ENCODE measurements at places on chromosomes 1 and 21. TPM values are rescaled to one million over a fixed set of nuclear protein-coding genes. Genes with fewer than 3 reads are reported as not detected.

The CTSK gene
- total RNA-seq: 2.1 TPM

DNA sequence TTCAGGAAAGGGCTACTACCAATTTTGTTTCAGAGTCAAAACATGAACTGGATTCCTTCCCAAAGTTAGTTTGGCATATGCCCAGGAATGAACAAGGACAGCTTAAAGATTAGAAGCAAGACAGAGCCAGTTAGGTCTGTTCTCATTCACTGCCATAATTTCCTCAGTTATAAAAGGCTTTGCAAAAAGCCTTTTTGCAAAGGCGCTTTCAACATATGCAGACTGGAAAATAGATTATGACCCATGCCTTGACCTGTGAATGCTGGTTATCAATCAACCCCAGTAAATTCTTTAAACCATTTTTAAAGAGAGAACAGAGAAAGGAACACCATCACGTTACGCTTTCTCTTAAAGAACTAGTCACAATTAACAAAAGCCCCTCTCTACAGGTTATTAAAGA is 1.7 kb upstream of the FRRS1 start:
- DNase-seq: no peak

DNA sequence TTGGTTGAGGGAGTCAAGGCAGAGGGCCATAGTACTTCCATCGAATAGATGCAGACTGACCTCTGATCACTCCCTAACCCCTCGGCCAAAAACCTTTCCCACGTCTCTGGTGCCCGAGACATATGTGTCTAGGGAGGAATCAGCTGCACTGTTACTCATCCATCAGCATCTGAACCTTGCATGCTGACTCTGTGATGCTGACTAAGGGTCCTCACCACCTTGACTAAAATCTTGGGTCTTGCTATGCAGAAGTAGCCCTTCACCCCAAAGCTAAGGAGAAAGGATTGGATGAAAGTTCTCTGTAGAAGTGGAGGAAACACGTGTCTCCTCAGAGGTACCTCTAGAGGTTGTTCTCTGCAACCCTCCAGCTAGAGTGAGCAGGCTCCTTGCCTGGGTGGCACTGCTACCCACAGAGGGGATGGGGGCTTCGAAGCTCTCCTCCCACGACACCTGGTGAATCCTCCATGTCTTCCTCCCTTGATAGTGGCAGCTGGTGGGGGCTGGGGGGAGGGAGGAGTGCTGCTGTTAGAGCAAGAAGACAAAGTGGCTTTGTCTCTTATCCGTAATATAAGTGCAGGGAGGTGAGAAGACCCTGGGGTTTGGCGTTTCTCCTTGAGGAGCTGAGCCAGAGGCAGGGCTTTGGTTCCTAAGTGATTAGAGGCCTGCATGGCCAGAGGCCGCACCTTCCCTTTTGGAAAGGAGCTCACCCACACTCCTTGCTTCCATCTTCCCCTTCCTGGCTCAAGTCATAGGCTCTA is 45.1 kb downstream of the ATP2B4 start:
- no peak for DNase-seq

- no peak for DNase-seq
Measured at GRCh38 chr1:112397841-112398240, 1.8 kb downstream of the CTTNBP2NL start.

DNA sequence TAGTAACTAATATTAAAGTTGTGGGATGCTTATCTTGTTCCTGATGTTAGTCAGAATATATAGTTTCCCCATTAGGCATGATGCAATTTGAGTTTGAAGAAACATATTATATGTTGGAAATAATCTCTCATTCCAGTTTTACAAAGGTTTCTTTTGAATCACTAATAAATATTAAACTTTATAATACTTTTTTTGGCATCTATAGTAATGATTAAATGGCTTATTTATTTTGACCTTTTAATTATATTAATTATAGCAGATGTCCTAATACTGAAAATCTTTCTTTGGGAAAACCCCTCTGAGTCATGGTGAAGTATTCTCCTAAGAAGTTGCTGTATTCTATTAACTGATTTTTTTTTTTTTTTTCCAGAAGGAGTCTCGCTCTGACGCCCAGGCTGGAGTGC is 28.5 kb upstream of the PTGS2 start:
- no peak for DNase-seq

The HTR1D gene
- not detected for total RNA-seq

DNA sequence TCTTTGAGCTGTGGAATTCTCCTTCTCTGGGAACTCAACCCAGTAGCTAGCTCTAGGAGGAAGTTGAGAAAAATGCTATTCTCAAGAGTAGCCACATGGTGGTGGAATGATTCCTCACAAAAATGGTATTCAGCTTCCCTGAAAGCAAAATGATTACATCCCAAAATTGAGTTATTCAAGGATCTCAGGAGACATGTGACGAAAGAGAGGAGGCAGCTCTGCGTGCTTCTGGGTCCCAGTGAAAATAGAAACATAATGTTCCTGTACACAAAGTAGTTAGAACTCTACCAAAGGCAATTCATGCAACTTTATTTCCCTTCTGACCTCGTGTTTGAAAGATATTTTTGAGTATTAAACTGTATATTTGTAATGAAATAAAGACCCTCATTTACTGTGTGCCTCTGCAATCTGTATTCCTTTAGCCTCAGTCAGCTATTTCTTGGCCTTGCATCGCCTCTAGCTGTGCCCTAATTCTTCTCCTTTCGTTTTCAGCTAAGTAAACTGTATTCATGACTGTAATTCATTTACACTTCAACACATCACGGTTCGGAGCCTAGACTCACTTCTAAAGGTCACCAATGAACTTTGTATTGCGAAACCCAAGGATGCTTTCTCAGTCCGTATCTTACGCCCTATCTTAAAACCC is 167.3 kb downstream of the FASLG start:
- DNase-seq: no peak

DNA sequence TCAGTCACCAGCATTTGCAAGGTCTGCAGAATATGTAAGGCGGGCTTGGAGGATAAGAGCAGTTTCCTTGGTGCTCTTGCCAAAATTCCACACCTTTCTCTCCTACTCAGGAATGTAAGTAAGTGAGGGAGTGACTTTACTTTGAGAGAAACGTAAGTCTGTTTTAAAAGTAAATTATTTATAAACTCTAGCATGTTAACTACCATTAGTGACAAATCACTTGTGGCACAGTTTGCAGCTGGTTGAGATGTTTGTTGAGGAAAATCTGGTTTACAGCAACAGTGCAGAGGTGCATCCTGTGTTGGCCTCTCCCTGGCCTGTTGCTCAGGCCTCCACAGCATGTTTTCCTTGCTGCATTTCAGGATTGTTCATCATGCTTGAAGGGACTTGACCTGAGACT is 8.5 kb downstream of the CGN start:
- no peak for DNase-seq

DNA sequence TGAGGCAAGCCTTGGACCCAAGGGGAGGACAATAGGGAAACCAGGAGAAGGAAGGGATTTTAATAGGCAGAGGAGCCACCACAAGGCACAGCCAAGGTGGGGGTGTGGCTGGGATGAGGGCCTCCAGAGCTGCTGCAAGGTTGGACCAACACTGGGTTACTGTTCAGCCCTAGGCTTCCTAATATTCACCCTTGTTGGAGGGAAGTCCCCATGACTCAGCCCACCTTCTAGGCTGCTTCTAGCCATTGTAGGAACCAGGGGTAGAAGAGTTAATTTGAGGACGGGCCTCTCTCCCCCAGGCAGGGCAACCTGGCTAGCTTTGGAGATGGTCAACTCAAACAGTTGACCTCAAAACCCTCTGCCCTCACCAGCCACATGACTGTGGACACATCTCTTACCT is 59.5 kb downstream of the KCNN3 start:
- DNase-seq: no peak

GRCh38 chr1:51323778-51324177 is 6.6 kb downstream of the TTC39A start:
- no peak for DNase-seq

GRCh38 chr1:84171481-84171880 is 27.4 kb downstream of the PRKACB start:
- no peak for DNase-seq

The CFHR1 gene
- not detected for total RNA-seq

DNA sequence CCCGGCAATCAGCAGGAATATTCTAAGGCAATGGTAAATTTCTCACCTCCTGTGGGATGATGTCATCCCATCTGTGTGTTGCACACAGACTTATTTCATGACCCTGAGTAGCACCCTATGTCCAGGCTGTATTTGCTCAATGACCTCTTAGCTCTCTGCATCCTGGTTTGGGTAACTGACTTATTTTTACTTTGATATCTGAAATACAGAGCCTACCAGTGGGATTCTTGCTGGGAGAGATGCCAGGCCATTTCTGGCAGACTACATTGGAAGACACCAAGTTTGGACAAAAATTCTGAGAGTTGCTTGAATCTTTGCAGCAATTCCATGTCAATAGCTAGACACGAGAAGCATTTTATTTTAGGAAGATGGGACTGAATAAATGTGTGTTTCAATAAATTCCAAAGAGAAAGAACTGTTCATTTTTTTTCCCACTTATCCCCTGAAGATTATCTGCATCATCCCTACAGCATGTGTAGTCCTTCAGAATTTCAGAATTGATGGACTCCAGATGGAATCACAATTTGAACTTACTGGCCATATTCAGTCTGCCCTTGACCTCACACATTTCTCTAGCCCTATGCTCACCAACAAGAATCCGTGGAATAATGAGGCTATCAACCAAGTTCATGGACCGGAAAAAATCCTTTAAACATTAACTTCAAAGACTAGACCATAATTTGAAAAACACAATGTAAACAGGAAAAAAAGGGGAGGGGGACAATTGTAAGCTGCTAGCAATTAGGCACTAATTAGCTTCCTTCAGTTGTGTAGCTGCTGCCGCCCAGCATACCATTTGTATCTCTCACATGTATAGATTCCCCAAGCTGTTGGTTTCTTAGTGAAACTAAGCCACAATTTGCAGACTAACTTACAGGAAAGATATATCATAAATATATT is 226.5 kb downstream of the HMCN1 start:
- no peak for DNase-seq

DNA sequence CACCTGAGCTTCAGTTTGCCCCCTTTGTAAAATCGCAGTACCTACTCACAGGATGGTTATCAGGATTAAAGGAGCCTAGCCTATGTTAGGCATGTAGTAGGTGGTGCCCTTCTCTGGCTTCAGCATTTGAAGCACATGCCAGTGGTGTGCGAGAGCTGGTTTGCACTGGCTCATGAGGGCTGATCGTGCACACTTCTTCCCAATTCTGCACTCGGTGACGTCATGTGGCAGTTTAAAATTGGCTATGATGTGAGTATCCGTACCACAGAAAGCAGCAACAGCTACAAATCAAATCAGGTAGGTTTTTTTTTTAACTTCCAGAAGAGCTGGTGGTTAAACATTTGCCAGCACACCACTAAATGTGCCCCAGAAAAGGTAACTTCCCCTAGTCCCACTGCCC is 13.5 kb downstream of the FOXO6 start:
- DNase-seq: no peak

The CDK18 gene
- total RNA-seq: 1.6 TPM

GRCh38 chr1:9376430-9376829 is 83.7 kb downstream of the SPSB1 start:
- no peak for DNase-seq

- DNase-seq: no peak
Measured at GRCh38 chr1:167208624-167208976, 12.1 kb upstream of the POU2F1 start.
